ENCODE measurements at places on chromosomes 5 and 9.

GRCh38 chr5:91296674-91297143 is 86.4 kb downstream of the ARRDC3 start:
- no peak for DNase-seq

- no peak for DNase-seq
Observed at GRCh38 chr5:178209334-178210072, 5.2 kb downstream of the HNRNPAB start.

DNA sequence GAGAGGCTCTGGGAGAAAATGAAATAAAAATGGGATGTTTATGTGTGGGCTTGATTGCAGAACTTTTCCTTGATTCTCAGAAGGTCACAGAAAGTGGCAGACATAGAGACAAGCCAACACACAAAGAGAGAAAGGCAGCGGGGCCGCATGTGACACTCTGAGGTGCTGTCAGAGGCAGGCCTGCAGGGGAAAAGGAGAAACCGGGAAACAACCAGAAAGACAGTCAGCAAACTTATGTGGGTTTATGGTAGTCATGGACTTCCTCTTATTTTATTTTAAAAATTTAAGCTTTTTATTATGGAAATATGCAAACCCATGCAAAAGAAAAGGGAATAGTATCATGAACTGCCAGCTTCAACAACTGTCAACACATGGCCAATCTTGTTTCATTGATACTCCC is 16.3 kb upstream of the IGFBPL1 start:
- no peak for DNase-seq

- no peak for DNase-seq
Observed at GRCh38 chr5:126568206-126568755, 26.7 kb downstream of the ALDH7A1 start.

DNA sequence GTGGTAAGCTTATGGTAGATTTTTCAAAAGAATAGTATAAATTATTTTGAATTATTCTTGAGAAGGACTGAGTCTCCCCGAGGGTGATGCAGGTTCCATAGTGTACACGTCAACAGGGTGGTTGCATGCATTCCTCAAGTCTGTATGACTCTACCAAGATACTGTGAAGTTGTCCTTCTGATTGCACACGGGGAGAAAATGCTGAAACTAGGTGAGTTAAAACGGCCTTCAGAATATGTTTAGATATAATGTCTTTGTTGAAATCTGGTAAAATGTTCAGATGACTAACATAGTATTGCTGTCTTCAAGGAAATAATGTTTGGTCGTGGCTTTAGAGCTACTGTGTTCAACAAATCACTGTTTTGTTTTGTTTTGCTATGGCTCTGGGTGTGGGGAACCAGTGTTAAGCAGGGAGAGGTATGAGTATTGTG is 22.4 kb upstream of the TNFAIP8 start:
- DNase-seq: no peak

DNA sequence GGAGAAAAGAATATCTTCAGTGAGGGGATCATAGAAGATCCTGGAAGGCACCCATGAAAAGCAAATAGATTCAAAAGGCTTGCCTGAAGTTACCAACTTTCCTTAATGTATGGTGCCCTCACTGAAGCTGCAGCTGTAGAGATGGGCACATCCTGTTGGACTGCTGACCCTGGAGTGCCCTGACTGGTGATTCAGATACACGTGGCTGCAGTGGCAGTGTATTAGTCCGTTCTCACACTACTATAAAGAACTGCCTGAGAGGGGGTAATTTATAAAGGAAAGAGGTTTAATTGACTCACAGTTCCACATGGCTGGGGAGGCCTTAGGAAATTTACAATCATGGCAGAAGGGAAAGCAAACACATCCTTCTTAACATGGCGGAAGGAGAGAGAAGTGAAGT is 80.3 kb downstream of the OSMR start:
- DNase-seq: no peak

DNA sequence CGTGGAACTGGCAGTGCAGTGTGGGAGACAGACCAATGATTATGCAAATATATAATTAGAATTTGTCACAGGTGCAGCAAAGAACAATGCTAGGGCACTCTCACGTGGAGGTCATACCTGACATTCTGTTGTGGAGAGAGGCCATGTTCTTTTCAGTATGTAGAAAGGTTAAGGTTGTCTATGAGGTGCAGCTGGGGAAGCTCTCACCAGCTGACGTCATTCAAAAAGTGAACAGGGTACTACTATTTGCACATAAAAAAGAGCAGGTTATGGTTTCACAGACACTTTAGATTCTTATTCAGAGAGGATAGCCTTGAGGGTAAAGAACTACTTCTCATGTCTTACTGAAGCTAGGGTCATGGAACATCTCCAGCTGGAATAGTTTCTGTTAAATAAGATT is 19.1 kb downstream of the SH3GL2 start:
- DNase-seq: no peak

DNA sequence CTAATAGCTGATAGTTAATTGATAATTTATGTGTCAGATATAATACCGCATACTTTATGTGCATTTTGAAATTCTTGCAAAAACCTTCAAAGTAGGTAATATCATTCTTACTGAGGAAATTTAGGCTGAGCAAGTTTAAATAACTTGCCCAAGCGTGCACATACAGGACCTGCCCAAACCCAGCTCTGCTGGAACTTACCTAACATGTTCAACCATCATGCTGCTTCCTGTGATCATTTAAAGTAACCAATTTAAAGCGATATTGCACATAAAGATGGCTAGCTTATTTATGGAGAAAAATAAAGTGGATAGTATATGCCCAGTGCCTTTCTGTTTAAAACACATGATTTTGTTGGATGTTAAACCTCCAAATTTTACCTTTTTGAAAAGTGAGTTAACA is 4.3 kb downstream of the FAM174A start:
- no peak for DNase-seq

- DNase-seq: no peak
Observed at GRCh38 chr5:65512170-65512937, 30.6 kb upstream of the ADAMTS6 start.

- DNase-seq: no peak
Observed at GRCh38 chr5:3335301-3335700, 260.3 kb upstream of the IRX1 start.

GRCh38 chr5:6902094-6902493 is 188.9 kb downstream of the TENT4A start:
- DNase-seq: no peak

DNA sequence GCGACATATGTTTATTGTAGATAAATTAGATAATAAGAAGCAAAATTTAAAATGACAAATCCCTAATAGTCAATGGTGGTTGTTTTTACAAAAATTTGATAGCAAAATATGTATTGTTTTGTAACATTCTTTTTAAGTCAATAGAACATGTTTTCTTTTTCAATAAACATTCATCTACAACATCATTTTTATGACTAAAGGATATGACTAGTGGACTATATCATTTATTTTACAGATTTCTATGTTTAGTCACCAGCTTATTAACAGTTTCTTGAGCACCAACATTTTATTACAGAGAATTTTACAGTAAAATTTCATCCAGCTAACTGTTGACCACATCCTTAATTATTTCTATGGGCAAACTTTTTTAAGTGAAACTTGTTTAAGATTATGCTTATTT is 114.7 kb upstream of the IL7R start:
- no peak for DNase-seq

- no peak for DNase-seq
Observed at GRCh38 chr5:168121138-168121494, 170.3 kb upstream of the WWC1 start.

GRCh38 chr9:130128733-130129431 is 43.3 kb upstream of the NCS1 start:
- peak; percentile 89 for DNase-seq

DNA sequence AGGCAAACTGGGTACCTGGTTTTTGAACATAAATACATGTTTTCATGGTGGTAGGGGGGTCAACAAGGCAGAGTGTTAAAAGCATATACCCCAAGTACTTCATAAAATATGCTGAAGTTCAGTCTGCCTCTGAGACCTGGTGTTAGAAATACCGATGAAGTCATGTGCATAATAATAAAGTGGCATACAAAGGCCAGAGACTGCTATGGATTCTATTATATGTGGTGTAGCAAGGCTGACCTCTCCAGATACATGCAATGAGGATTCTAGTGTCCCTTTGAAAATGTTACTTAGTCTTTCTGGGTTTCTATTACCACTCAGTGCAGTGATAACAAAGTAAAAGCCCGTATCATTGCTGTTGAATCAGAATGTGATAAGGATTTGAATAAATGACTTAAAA is 487.5 kb upstream of the ZNF608 start:
- DNase-seq: no peak

DNA sequence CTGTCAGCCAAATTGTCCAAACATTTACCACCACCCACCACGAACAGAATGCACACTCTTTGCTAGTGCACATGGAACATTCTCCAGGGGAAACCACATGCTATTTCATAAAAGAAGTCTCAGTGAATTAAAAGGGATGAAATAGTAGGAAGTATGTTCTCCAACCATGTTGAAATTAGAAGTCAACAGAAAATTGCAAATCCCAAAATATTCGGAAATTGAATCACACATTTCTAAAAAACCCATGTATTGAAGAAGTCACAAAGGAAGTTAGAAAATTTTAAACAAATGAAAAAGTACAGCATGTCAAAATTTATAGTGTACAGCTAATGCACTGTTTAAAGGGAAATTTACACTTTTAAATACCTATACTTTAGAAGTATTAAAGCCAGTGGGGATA is 50.8 kb downstream of the TGFBR1 start:
- no peak for DNase-seq

DNA sequence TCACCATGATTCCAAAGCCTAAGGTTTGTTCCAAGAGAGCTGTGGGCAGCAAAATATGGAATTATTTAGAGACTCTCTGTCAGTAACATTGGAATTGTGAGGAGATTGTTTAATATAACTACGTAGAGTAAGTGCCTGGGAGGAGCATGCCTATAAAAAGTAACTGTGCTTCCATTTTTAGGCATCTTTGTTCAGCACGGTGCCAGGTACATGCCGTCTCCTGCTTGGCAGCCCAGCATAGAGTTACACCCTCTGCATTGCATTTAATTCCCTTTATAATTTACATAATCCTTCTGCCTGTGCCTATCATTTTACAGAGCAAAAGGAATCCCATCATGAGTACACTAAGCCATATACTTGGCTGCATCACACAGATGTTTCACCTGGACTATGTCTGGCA is 32.1 kb upstream of the ALDH1A1 start:
- no peak for DNase-seq

- no peak for DNase-seq
Observed at GRCh38 chr5:178111925-178112324, 1.4 kb upstream of the N4BP3 start.

DNA sequence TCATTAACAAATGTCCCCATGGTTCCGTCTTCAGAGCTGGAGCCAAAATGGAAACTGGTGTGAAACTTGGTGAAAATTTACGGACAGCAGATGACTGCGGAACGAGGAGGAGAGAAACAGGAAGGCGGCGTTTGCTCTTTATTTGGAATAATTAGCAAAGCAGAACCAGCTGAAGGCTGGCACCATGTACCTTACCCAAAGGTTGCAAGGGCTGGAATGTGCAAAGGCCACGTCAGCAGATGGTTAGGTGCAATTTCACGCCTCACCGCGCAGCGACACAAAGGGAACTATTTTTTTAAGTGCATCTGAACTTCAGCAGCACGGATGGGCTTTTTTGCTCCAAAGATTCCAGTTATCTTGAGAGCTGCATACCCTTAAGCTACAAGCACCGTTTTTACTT is 127.4 kb downstream of the COL23A1 start:
- no peak for DNase-seq

All from erythroblast (primary cell).